Stimulated activated CD8-positive, alpha-beta memory T cell treated with anti-CD3 and anti-CD28 coated beads, Interleukin-2, amount 100 ng/mL, for 48 hours (primary cell): ENCODE measurements at places on chromosomes 13 and 19.

DNA sequence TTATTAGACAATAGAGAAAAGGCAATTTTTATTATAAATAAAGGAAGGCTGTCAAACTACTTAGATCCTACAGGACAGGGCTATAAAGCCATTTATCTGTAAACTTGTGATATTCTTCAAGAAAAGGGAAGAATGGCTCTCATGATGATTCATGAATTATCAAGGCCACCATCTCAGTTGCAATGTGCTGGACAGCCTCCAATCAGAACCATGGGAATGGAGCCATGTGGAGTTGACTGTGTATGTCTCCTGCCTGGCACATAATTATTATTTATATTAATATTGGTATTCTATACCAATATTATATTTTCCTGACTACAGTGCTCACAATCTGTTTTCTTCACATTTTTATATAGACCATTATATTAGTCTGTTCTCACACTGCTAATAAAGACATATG lies 560.5 kb upstream of the MIR17HG start:
- no peak for DNase-seq

DNA sequence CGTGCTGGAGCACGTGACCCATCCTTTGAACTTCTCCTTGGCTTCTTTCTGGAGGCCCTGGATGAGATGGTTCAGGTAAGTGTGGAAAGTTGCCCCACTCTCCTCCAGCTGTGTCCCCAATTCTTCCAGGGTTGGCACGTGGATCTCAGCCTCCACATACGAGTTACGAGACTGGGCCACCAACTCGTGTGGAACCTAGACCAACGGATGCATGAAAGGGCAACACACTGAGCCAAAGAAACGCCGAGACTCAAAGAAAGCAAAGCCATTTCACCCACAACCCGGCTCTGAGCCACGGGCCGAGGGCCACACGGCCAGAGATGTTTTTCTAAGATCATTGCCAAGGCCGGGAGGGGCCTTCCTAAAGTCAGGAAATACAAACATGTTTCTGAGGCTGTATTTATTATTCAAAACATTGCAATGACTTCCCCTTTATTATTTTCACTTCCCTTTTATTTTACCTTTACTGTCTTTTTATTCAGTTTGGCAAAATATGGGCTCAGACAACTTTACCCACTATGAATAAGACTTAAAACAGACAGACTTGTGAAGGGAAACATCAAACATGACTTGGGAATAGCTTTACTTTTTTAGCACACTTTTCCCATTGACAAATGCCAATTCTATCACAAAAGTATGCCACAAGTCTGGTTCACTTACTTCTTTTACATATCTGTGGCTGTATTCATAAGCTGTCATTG lies 94.6 kb downstream of the KL start:
- DNase-seq = no peak

DNA sequence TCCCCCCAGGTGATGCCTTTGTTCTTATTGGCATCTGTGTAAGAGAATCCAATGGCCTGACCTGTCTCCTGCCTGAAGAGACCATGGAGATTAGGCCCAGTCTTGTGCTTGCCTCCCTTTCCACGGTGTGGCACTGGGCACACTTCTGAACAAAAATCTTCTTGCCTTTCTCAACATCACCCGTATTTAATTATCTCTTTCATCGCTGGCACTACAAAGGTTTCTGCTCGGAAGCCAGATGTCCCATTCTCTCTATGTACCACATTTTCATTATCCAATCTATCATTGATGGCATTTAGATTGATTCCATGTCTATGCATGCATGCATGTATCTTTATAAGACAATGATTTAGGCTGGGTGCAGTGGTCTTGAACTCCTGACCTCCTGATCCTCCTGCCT lies 74.3 kb downstream of the SLC25A15 start:
- no peak for DNase-seq

- no peak for DNase-seq
Measured at GRCh38 chr19:14475251-14476073, at the start of gene PTGER1. Gene PTGER1, minus strand, starts transcription at chr19:14475354. Its CDS starts 1,034 bp downstream, at chr19:14474320.

- DNase-seq = no peak
Measured at GRCh38 chr13:59679254-59679653, 484.5 kb downstream of the DIAPH3 start.

DNA sequence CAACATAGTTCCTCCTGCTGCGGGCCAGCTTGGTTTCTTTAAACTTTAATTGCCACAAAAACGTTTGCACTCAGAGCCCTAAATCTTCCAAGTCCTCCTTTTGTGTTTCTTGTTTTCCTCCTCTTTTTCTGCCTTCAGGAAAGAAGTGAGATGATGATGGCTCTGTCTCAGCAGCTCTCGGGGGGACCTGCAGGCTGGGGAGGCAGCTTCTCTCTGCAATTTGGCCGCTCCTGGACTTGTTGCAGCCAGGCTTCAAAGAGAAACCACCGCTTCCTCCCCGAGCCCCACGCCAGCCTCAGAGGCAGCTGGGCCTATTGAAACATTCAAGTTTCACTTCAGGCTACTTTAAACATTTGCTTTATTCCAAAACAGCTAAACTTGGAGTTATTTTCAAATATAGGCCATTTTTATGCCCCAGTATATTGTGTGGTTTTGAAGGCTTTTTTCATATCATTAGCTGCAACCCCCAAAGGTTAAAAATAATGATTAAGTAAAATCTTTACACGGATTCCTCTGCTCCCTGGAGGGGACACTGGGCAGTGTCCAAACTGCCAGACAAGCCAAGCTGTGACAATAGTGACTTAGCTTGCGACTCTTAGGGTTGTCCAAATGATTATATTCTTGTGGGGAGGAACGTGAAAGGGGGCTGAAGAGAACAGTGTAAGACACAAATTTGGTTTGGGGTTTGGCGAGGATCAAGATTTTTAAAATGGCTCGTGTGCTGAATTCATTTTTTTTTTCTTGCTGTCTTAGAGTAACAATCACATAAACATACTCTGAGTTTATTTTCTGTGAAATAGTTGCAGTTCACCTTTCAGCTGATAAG lies 330.8 kb downstream of the DLEU7 start:
- peak; percentile 20 for DNase-seq

DNA sequence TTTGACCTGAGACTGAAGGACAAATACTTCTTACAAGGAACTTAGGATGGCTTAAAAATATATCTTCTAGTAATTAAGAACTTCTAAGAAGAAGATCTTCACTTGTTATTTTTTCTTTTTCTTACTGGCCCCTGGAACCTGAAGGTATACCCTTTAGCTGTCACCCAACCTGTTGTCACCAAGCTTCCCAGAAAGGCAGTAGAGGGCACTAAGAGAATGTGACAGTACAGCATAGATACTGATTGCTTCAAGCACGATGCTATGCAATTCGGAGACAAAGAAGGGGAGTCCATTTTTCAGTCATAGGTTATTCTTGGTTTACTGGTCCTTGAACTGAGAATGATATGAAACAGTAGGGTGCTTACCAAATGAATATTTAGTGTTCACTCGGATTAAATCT lies 208.3 kb upstream of the PCDH9 start:
- no peak for DNase-seq
